CD4-positive, alpha-beta T cell (primary cell): ENCODE measurements at places on chromosomes 6 and 20.

DNA sequence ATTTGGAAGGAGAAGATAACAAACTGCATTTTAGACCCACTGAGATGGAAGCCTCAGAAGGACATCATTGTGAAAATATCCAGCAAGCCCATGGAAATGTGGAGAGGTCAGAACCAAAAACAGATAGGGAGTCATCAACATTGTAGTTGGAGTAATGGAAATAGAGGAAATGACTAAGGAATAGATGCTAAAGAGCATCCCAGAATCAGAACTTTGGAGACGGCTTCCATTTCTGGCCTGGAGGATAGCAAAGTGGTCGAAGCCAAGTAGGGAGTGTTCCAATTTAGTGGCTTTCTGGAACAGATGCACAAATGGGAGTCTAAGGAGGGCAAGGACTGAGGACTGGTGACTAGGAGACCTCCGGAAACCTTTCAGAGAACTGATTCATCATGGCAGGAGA is 3.6 kb downstream of the BEND6 start:
- no peak for DNase-seq

DNA sequence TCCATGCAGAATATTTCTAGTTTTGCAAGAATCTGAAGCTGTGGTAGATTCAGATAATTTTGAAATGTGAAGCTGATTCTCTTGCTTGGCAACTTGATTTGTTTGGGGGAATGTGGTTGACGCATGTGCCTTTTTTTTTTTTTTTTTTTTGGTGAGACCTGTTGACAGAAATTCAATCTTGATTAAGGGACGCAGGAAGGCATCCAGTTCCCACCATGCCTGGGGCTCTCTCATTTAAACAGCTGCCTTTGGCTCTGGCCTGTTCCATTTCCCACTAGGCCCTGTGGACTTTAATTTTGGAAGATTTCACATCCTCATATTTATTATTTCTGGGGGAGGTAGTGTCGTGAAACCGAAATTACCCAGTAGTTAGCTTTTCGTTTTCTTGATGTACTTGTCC is 8.6 kb downstream of the TPX2 start:
- DNase-seq: no peak

DNA sequence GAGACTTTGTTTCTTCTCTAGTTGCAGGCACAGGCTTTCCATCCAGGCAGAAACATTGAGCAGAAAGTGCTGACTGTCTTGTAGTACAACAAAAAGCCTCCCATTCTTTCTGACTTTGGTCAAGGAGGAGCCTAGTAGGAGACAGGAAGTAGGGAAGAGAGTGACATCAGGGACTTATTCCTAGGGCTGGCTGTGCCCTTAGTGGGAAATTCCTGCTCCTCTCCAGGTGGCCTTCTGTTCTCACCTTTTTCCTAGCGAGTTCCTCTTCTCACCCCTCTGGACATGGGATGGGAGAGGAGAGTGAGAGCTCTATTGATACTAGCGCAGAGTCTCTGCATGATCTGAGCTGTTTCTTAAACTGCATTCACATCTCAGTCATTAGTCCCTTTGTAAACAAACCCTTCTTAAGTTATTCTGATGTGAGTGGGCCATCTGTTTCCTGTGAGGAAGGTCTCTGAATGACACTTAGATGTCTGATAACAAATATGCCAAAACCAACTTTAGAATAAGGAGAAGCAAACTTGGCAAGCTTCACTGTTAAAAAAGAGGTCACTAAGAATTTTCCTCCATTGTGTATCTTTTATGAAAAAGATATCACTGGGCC is 455.0 kb downstream of the GJA1 start:
- DNase-seq: no peak

DNA sequence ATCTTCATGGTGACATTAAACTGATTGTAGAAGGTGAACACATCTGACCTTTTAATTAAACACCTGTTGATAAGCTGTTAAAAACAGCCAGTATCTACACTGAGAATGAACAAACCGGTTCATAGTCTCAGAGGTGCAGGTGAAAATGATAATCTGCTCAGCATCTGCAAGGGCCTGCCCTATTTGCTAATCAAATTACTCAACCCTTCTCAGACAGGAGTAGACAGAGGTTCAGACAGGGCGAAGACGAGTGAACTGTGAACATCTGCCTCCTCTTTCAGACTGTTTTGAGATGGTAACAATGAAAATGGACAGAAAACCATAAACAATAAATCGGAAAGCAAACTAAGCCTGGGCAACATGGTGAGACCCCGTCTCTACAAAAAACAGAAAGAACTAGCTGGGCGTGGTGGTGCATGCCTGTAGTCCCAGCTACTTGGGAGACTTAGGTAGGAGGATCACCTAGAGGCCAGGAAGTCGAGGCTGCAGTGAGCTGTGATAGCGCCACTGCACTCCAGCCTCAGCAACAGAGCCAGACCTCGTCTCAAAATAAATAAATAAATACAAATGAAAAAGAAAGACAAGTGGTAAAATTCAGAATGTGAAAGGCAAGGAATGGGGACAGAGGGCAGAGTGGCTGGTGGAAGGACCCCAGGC is 55.9 kb downstream of the NINL start:
- DNase-seq: no peak

- DNase-seq: no peak
Measured at GRCh38 chr6:46271107-46271506, 100.3 kb upstream of the ENPP5 start.

DNA sequence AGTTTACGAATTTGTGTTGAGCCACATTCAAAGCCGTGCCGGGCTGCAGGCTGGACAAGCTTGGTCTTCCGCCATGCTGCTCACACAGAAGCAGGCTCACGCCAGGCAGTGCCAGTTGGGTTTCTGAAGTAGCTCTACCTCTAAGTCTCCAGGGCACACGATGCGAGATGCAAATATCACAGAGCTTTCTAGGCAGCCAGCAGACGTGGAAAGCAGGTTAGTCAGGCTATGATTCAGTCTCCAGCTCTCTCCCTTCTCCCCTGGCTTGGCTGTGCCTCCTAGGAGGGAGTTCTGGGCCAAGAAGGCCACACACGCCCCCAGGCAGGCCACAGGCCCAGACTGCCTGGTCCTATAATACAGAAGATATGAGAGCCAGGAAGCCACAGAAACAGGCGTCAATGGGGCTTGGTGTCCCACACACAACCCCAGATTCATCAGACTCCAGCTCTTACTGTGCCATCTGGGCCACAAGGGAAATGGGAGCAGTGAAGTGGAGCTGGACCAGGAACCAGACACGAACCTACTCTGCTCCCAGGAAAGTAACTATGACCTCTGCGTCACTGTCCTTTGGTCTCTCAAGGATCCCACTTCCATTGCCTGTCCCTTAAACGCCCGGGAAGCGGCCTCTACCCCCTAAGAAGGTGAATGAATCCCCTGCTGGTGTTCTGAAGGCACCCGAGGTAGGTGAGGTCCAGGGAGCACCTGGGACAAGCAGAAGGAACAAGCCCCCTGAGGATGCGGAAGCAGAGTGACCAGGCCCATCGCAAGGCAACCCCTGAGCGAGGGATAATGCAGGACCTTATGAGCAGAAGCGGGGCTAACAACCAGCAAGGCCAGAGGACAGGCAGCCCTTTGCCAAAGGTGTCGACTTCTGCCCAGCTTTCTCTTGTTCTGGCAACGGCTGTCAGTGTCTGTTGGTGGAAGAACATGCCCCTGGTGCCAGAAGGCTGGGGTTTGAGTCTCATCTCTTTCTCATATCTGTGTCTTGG is 61.2 kb downstream of the GFOD1 start:
- no peak for DNase-seq

GRCh38 chr6:7878401-7878964 is 32.1 kb downstream of the TXNDC5 start:
- no peak for DNase-seq

GRCh38 chr6:62393608-62394007 is 107.6 kb upstream of the KHDRBS2 start:
- DNase-seq: no peak

GRCh38 chr20:33522256-33522820 is 32.4 kb downstream of the CBFA2T2 start:
- peak; percentile 10 for DNase-seq

DNA sequence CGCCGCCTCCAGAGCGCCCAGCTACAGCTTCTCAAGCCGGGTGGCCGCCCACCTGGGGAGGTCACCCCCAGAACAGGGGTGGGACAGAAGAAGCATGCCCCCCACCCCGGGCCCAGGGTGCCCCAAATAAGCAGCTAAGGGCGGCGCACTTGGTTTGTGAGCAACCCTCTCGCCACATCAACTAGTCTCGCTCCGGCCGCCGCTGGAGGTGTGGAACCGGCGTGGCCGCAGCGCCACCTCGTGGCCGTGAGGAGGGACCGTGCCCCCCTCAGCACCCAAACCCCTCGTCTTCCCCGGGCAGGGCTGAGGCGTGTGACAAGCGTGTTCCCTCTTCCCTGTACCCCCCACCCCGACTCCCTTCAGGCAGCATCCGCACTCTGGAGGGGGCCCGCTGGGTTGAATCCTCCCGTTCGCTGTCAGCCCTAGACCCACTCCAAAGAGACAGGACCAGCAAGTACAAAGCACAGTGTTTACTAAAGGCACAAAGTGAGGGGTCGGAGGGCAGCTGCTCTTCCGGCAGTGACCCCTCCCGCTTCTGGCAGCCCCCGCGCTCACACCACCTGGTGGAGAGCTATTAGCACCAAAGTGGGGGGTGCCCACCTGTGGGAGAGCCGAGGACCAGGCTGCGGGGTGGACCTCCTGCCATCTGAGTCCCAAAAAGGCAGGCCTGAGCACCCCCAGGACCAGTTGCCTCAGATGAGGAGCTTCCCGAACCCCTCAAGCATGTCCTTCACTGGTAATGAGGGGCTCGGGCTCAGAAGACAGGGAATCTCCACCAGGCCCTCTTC is 45.4 kb downstream of the MDFI start:
- DNase-seq: peak; percentile 81

DNA sequence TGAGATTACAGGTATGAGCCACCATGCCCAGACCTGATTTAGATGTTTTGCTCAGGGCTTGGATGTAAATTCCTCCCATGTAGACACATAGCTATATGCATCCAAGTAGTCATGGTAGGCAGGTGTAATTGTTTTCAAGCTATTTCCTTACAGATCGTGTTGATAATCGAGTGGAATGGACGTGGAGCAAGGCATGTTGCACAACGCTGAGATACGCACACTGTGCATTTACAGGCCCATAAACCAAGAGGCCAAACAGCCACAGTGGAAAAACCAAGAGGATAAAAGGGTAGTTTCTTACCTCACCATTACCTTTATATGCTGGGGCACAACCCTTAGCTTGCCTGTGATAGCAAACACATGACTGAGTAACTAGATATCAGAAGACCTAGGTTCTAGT is 51.0 kb upstream of the ADGRF1 start:
- no peak for DNase-seq

- DNase-seq: peak; percentile 16
Measured at GRCh38 chr20:43448748-43449535, 8.8 kb upstream of the SRSF6 start.

- DNase-seq: no peak
Measured at GRCh38 chr20:35133735-35134134, 13.4 kb downstream of the EDEM2 start.

DNA sequence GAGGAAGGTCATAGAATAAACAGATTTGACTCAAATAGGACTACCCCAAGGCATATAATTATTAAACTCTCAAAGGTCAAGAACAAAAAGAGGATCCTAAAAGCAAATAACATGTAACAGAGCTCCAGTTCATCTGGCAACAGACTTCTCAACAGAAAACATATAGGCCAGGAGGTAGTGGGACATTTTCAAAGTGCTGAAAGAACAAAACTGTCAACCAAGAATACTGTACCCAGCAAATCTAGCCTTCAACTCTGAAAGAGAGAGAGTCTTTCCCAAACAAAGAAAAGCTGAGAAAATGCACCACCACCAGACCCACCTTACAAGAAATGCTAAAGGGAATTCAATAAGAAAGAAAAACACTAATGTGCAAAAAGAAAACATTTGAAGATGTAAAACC is 11.9 kb downstream of the NQO2 start:
- no peak for DNase-seq

- no peak for DNase-seq
Measured at GRCh38 chr6:110815015-110815410, 256 bp downstream of the CDK19 start.

DNA sequence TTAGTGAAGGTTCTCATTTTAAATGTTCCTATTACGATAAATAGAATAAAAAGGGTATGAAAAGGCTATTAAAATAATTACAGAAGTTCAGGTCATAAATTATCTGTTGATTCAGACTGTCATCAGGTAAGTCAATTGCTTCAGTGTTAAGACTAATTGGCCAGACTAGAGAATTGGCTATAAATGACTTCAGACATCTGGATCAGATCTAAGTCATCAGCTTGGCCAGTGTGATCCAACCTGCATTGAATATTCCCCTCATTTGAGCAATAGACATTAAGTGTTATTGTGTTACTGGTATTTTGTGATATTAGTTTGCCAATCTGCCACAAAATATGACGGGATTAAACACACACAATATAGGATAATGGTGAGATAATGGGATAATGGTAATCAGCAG is 377.6 kb upstream of the CITED2 start:
- DNase-seq: no peak

- no peak for DNase-seq
Measured at GRCh38 chr6:149060985-149061760, 256.3 kb upstream of the TAB2 start.

GRCh38 chr6:150670311-150670710 is 70.6 kb downstream of the PLEKHG1 start:
- DNase-seq: no peak

- no peak for DNase-seq
Measured at GRCh38 chr20:34468951-34469350, 47.3 kb upstream of the DYNLRB1 start.

GRCh38 chr20:9555781-9556180 is 41.4 kb downstream of the LAMP5 start:
- DNase-seq: no peak

DNA sequence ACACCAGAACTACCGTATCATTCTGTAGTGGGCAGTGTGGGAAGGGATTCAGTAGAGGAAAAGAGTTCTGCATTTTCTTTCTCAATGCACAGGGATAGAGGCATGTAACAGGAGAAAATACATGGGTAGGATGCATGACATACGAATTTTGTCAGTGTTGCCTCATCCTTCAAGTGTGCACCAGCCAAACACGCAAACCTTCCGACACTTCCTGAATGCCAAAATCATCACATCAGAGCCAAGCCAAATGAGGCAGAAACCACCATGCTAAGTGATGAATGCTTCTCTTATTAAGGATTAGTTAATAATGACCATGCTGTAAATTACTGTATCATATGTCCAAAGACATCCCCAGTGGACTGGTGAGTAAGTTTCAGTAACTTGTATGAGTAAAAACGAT is 27.3 kb downstream of the RAMACL start:
- DNase-seq: no peak

DNA sequence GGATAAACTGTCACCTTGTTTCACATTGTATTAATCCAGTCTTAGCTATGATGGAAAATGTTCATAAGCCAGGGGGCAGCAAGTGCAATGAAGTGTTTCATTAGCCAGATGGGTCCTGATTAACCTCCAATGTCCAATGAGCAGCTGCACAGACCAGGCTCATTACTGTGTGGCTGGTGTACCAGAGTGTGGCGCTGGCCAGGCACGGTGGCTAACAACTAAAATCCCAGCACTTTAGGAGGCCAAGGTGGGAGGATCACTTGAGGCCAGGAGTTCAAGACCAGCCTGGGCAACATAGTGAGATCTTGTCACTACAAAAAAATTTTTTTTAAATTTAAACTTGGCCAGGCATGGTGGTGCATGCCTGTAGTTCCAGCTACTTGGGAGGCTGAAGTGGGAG is 201.7 kb upstream of the FOXQ1 start:
- no peak for DNase-seq

- DNase-seq: no peak
Measured at GRCh38 chr20:32159766-32160221, 47.7 kb downstream of the PLAGL2 start.
